Left lung (tissue), 14 donors: ENCODE measurements at places on chromosomes 7 and 10. TPM values are rescaled to one million over a fixed set of nuclear protein-coding genes. Genes with fewer than 3 reads are reported as not detected.
A peak's percentile ranks its signal among the peaks of the same experiment; 100 is the strongest.

- no peak overlapping the region for H3K4me3 ChIP-seq
- peaks cover 29% of the 10 kb centered on the region for H3K4me1 ChIP-seq
- H3K36me3 ChIP-seq = no peaks in the 10 kb centered on the region
- no peaks in the 10 kb centered on the region for H3K27me3 ChIP-seq
Measured at GRCh38 chr10:122142641-122143237, 128.4 kb upstream of the BTBD16 start.

DNA sequence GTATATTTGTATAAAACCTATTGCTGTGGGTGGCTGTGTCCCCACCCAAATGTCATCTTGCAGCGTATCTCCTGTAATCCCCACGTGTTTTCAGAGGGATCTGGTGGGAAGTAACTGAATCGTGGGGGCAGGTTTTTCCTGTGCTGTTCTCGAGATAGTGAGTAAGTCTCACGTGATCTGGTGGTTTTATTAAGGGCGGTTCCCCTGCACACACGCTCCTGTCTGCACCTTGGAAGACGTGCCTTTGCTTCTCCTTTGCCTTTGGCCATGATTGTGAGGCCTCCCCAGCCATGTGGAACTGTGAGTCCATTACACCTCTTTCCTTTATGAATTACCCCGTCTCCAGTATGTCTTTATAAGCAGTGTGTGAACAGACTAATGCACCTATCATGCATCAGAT, 97.6 kb downstream of the DYNC2I1 start:
- no peak overlapping the region for H3K27ac ChIP-seq
- no peaks in the 10 kb centered on the region for H3K36me3 ChIP-seq
- no peak for DNase-seq
- no peak overlapping the region for H3K4me3 ChIP-seq

- no peak overlapping the region for H3K4me3 ChIP-seq
- H3K27ac ChIP-seq = no peak overlapping the region
- H3K27me3 ChIP-seq = no peaks in the 10 kb centered on the region
- no peaks in the 10 kb centered on the region for H3K36me3 ChIP-seq
- H3K4me1 ChIP-seq = no peaks in the 10 kb centered on the region
Measured at GRCh38 chr10:4555920-4556319, 270.1 kb upstream of the AKR1E2 start.

GRCh38 chr10:93115661-93116383, 42.1 kb downstream of the CYP26A1 start:
- no peak overlapping the region for H3K27ac ChIP-seq
- no peak overlapping the region for H3K4me3 ChIP-seq
- H3K27me3 ChIP-seq = no peaks in the 10 kb centered on the region
- H3K4me1 ChIP-seq = no peaks in the 10 kb centered on the region
- peak; percentile 44 for DNase-seq

- H3K36me3 ChIP-seq = no peaks in the 10 kb centered on the region
- no peaks in the 10 kb centered on the region for H3K27me3 ChIP-seq
- H3K4me1 ChIP-seq = no peaks in the 10 kb centered on the region
- H3K27ac ChIP-seq = no peak overlapping the region
- DNase-seq = no peak
- no peak overlapping the region for H3K4me3 ChIP-seq
Measured at GRCh38 chr7:32462977-32463376, 27.2 kb downstream of the LSM5 start.

- no peak overlapping the region for H3K4me3 ChIP-seq
- H3K27me3 ChIP-seq = no peaks in the 10 kb centered on the region
Measured at GRCh38 chr7:84924353-84924752, 262.5 kb downstream of the SEMA3D start.

DNA sequence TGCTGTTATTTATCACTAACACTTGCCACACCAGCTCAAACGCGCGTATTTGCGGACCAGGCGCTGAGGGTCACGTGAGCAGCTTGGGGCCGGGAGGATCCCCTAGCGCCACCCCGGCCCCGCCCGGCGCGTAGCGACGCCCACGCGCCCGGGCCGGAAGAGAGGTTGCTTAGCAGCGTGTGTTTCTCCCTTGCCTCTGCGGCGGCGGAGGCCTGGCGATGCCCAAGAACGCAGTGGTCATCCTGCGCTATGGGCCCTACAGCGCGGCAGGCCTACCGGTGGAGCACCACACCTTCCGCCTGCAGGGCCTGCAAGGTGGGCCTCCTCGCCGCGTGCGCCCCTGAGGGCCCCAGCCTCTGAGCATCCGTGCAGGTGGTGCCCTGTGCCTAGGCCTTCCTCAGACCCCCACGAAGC, at the start of gene C10orf53:
C10orf53 (plus strand) TSS at position 172 of the 414 bp plus-strand sequence; CDS start at position 219, 47 bp downstream.
- no peak within 1 kb of the TSS for H3K4me3 ChIP-seq
- H3K27me3 ChIP-seq = peaks cover 49% of the 10 kb centered on the region
- no peaks in the 10 kb centered on the region for H3K4me1 ChIP-seq
- no peak within 1 kb of the TSS for H3K27ac ChIP-seq

GRCh38 chr7:13111230-13111629, 423.8 kb downstream of the ARL4A start:
- no peaks in the 10 kb centered on the region for H3K36me3 ChIP-seq
- no peaks in the 10 kb centered on the region for H3K4me1 ChIP-seq
- no peaks in the 10 kb centered on the region for H3K27me3 ChIP-seq
- DNase-seq = no peak

DNA sequence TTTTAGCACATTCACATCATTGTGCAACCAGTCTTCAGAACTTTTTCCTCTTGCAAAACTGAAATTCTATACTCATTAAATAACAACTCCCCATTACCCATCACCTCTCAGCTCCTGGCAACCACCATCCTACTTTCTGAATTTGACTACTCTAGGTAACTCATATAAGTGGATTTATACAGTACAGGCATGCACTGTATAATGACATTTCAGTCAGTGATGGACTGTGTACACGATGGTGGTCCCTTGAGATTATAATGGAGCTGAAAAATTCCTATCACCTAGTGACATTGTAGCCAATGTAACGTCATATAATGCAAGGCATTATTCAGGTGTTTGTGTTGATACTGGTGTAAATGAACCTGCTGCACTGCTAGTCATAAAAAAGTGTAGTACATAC, 60.1 kb downstream of the BTRC start:
- H3K27ac ChIP-seq = no peak overlapping the region
- no peaks in the 10 kb centered on the region for H3K4me1 ChIP-seq
- H3K4me3 ChIP-seq = no peak overlapping the region
- H3K36me3 ChIP-seq = no peaks in the 10 kb centered on the region

- no peaks in the 10 kb centered on the region for H3K36me3 ChIP-seq
- H3K4me1 ChIP-seq = no peaks in the 10 kb centered on the region
- H3K27ac ChIP-seq = no peak overlapping the region
- no peak overlapping the region for H3K4me3 ChIP-seq
- no peak for DNase-seq
- no peaks in the 10 kb centered on the region for H3K27me3 ChIP-seq
Measured at GRCh38 chr7:110386006-110386405, 704.9 kb upstream of the LRRN3 start.

- DNase-seq = no peak
- H3K27ac ChIP-seq = peak overlapping the region; percentile 6
- H3K27me3 ChIP-seq = no peaks in the 10 kb centered on the region
- no peaks in the 10 kb centered on the region for H3K36me3 ChIP-seq
- H3K4me3 ChIP-seq = no peak overlapping the region
- H3K4me1 ChIP-seq = no peaks in the 10 kb centered on the region
Measured at GRCh38 chr7:124992851-124993562, 63.4 kb upstream of the POT1 start.

DNA sequence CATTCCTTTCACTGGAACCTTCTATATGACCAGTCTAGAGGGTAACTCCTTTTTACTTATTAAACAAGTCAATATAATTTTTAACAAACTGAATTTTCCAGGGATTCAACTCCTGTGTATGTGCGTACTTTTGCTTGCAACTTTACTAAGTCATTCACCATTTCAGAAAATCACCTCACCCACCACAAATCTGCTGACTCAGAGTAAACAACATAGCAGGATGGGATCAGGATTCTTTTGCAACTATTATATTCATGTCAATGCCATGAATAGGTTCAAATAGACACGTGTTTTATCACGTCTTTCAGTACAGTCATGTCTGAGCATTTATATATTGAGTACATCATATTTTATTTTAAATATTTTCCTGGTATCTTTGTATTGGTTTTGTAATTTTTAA, 14.5 kb downstream of the CTTNBP2 start:
- H3K4me3 ChIP-seq = no peak overlapping the region
- H3K36me3 ChIP-seq = no peaks in the 10 kb centered on the region
- no peaks in the 10 kb centered on the region for H3K27me3 ChIP-seq
- DNase-seq = no peak

DNA sequence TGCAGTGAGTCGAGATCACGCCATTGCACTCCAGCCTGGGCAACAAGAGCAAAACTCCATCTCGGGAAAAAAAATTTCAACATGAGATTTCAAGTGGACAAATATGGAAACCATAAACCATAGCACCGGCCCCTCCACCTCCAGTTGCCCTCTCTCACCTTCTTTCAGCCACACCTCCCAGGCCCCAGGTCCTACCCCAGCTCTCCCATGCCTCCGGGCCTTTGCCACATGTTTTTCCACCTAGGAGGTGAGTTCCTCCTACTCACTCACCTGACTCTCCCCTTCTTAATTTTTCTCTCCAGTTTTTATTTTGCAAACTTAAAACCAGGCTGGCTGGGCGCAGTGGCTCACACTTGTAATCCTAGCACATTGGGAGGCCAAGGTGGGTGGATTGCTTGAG, 13.7 kb upstream of the CLDN4 start:
- H3K36me3 ChIP-seq = no peaks in the 10 kb centered on the region
- H3K27me3 ChIP-seq = no peaks in the 10 kb centered on the region
- H3K27ac ChIP-seq = no peak overlapping the region
- no peak overlapping the region for H3K4me3 ChIP-seq
- DNase-seq = no peak

- no peaks in the 10 kb centered on the region for H3K36me3 ChIP-seq
- H3K27ac ChIP-seq = no peak overlapping the region
- H3K27me3 ChIP-seq = no peaks in the 10 kb centered on the region
- H3K4me3 ChIP-seq = no peak overlapping the region
- H3K4me1 ChIP-seq = peaks cover 7% of the 10 kb centered on the region
- DNase-seq = no peak
Measured at GRCh38 chr7:117674617-117675016, 194.8 kb downstream of the CFTR start.

- no peaks in the 10 kb centered on the region for H3K27me3 ChIP-seq
- no peak for DNase-seq
- no peaks in the 10 kb centered on the region for H3K36me3 ChIP-seq
- H3K4me1 ChIP-seq = no peaks in the 10 kb centered on the region
- H3K27ac ChIP-seq = peak within 1 kb of the TSS; percentile 21
- no peak within 1 kb of the TSS for H3K4me3 ChIP-seq
Measured at GRCh38 chr7:15561835-15562234, at the start of gene AGMO. Gene AGMO (minus strand): TSS chr7:15562015.

DNA sequence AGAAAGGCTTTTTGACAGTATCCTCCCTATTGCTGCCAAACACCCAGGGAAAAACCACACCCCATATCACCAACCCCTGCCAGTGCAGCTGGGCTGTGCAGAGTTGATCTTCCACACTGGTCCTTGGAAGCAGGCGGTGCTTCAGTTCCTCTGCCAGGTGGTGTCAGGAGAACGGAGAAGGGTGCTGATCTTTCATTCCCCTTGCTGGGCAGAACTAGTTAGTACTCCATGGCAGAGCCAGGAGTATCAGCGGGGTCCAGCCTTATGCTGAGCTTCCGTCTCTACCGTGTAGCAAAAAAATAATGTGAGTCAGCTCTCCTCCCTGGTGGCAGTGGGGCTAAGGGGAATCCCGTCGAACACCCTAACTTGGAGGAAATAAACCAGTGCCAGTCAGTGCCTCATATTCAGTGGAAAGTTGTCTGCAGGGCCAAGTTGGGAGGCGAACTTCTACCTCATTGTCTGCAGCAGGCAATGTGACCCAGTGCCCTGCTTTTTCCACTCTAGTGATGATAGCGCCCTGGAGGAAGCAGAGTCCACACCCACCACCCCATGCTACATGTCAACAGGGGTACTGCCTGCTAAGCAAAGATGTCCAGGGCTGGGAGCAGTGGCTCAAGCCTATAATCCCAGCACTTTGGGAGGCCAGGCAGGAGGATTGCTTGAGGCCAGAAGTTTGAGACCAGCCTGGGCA, 175.4 kb downstream of the AUTS2 start:
- no peak overlapping the region for H3K4me3 ChIP-seq
- no peak overlapping the region for H3K27ac ChIP-seq
- DNase-seq = no peak
- no peaks in the 10 kb centered on the region for H3K36me3 ChIP-seq

- no peak overlapping the region for H3K4me3 ChIP-seq
- H3K36me3 ChIP-seq = no peaks in the 10 kb centered on the region
- DNase-seq = no peak
- H3K4me1 ChIP-seq = no peaks in the 10 kb centered on the region
Measured at GRCh38 chr10:122265896-122266295, 5.2 kb upstream of the BTBD16 start.

- DNase-seq = no peak
- no peaks in the 10 kb centered on the region for H3K27me3 ChIP-seq
- no peaks in the 10 kb centered on the region for H3K36me3 ChIP-seq
- no peak overlapping the region for H3K4me3 ChIP-seq
- peaks cover 14% of the 10 kb centered on the region for H3K4me1 ChIP-seq
Measured at GRCh38 chr7:105806592-105807447, 69.6 kb downstream of the ATXN7L1 start.

DNA sequence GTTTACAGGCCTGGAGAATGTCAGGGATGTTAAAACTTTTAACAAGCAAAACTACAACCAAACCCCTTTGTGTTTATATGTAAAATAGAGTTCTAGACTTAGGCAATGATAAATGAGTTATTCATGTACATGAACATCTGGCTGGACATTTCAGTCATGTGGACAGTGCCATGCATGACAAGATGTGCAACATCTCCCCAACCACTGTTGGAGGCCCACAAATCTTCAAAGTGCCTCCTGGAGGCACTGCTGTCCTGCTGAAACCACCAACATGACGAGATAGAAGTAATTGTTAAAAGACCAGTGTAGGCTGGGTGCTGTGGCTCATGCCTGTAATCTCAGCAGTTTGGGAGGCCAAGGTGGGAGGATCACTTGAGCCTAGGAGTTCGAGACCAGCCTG, 18.4 kb downstream of the PPIA start:
- DNase-seq = no peak
- H3K4me3 ChIP-seq = no peak overlapping the region
- H3K36me3 ChIP-seq = no peaks in the 10 kb centered on the region
- no peaks in the 10 kb centered on the region for H3K4me1 ChIP-seq

- DNase-seq = no peak
- H3K27ac ChIP-seq = no peak overlapping the region
- no peaks in the 10 kb centered on the region for H3K27me3 ChIP-seq
- H3K36me3 ChIP-seq = no peaks in the 10 kb centered on the region
- peaks cover 4% of the 10 kb centered on the region for H3K4me1 ChIP-seq
Measured at GRCh38 chr10:63586043-63586442, 64.8 kb downstream of the REEP3 start.

Gene STEAP2
- total RNA-seq = 22.9 TPM

Gene DNAJC30
- 10.4 TPM for total RNA-seq

Gene RHEB
- total RNA-seq = 103 TPM

Gene DKK1
- total RNA-seq = 10.5 TPM

Gene CC2D2B
- 3.3 TPM for total RNA-seq

Gene PRLHR
- total RNA-seq = not detected

Gene AKR1D1
- total RNA-seq = not detected

Gene CDHR1
- total RNA-seq = 0.38 TPM

Gene KIF11
- 7.3 TPM for total RNA-seq

Gene HABP2
- 0.24 TPM for total RNA-seq

Gene ARID5B
- 29.9 TPM for total RNA-seq

Gene PKD2L1
- total RNA-seq = 0.37 TPM
